ENCODE measurements at places on chromosomes 2 and 18.

- no peak overlapping the region for H3K4me3 ChIP-seq
- H3K4me1 ChIP-seq = no peaks in the 10 kb centered on the region
- H3K36me3 ChIP-seq = no peaks in the 10 kb centered on the region
- no peak overlapping the region for H3K27ac ChIP-seq
- H3K27me3 ChIP-seq = no peaks in the 10 kb centered on the region
These were observed 29.3 kb upstream of the CREG2 start for GRCh38 chr2:101416609-101417008.

GRCh38 chr18:79857082-79857671 lies 59.4 kb downstream of the KCNG2 start:
- peaks cover 2% of the 10 kb centered on the region for H3K4me1 ChIP-seq
- no peaks in the 10 kb centered on the region for H3K36me3 ChIP-seq
- peaks cover 10% of the 10 kb centered on the region for H3K27me3 ChIP-seq
- H3K4me3 ChIP-seq = no peak overlapping the region
- no peak overlapping the region for H3K27ac ChIP-seq

DNA sequence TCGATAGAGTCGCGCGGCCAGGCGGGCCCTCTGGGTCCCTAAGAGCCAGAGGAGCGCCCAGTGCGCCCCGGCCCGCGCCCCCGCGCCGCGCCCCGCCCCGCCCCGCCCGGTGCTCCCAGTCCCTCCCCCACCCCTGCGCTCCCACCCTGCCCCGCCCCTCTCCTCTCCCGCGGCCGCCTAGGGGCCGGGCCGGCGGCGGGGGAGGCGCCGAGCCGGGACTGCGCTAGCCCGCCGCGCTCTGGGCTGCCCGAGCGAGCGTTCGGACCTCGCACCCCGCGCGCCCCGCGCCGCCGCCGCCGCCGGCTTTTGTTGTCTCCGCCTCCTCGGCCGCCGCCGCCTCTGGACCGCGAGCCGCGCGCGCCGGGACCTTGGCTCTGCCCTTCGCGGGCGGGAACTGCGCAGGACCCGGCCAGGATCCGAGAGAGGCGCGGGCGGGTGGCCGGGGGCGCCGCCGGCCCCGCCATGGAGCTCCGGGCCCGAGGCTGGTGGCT lies at the start of gene GPC1:
Gene GPC1 (plus strand): TSS at position 207 of the 491 bp plus-strand sequence. CDS start 256 bp downstream, at position 463.
- H3K27ac ChIP-seq = peak within 1 kb of the TSS; percentile 87
- DNase-seq = peak; percentile 56
- H3K27me3 ChIP-seq = no peaks in the 10 kb centered on the region
- H3K36me3 ChIP-seq = no peaks in the 10 kb centered on the region
- H3K4me1 ChIP-seq = peaks cover 36% of the 10 kb centered on the region

DNA sequence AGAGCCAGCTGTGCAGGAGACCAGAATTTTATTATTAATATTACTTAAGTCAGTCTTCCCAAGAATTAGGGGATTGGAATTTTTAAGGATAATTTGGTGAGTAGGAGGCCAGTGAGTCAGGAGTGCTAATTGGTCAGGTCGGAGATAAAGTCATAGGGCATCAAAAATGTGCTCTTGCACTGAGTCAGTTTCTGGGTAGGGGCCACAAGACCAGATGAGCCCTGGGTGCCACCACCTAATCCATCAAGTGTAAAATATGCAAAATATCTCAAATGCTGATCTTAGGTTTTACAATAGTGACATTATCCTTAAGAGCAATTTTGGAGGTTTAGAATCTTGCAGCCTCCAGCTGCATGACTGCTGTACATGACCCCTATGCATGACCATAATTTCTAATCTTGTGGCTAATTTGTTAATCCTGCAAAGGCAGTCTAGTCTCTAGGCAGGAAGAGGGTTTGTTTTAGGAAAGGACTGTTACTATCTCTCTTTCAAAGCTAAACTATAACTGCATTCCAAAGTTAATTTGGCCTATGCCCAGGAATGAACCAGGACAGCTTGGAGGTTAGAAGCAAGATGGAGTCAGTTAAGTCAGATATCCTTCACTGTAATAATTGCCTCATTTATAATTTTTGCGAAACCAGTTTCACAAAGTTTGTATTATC lies 215.9 kb downstream of the RNF152 start:
- H3K4me1 ChIP-seq = no peaks in the 10 kb centered on the region
- H3K27ac ChIP-seq = no peak overlapping the region
- no peak overlapping the region for H3K4me3 ChIP-seq
- DNase-seq = peak; percentile 21

DNA sequence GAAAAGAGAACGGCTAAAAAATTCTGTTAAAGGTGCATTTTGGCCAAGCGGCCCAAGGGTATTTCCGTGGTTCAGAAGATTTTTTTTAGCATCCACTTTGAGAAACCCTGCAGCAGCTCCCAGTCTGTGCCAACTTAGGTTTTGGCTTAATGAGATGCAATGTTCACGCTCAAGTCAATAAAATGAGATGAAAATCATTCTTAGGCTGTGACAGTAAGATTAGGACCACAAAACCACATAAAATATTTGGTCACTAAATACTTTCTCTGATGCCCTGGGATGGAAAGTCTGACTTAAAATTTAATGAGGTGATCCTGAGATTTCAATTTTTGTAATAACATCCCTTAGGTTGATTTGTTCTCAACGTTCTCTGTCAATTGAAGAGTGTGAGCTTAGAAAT lies 74.2 kb upstream of the FHL2 start:
- peaks cover 9% of the 10 kb centered on the region for H3K27me3 ChIP-seq
- H3K27ac ChIP-seq = no peak overlapping the region
- H3K4me1 ChIP-seq = peaks cover 3% of the 10 kb centered on the region
- H3K36me3 ChIP-seq = no peaks in the 10 kb centered on the region
- no peak overlapping the region for H3K4me3 ChIP-seq

DNA sequence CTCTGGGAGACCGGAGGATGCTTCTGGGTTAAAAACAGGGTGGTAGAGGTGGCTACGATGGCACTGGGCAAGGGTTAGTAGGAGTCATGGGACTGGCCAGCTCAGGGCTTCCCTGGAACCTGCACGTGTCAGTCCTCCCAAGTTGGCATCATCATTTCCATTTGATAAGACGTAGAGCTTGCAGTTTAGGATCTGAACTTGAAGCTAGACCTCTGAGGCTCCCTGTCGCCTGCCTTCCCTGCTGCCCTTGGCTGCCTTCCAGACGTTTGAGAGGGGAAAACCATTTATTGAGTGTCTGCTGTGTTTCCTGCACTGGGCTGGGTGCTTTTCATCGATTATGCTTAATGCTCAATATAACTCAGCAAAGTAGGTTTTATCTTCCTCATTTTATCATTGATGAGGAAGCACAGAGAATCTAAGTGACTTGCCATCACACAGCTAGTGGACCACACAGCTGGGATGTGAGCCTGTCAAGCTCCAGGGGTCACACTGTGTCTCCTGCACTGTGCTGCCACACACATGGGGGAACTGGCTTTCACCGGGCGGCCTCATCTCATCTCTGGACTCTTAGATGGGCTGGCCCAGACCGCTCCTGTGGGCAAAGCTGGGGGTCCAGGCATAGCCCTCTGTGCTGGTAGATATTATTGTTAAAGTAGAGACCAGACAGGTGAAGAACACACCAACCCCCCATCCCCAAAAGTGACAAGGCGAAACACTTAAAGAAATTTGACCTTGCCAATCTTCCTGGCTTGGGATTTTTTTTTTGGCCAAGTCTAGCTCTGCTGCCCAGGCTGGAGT lies 7.8 kb downstream of the NT5DC4 start:
- no peaks in the 10 kb centered on the region for H3K36me3 ChIP-seq
- H3K4me1 ChIP-seq = peaks cover 5% of the 10 kb centered on the region
- DNase-seq = no peak
- no peak overlapping the region for H3K27ac ChIP-seq
- H3K4me3 ChIP-seq = no peak overlapping the region
- H3K27me3 ChIP-seq = peaks cover 4% of the 10 kb centered on the region

GRCh38 chr2:239339726-239340601 lies 60.9 kb downstream of the HDAC4 start:
- no peak for DNase-seq
- H3K36me3 ChIP-seq = no peaks in the 10 kb centered on the region
- no peaks in the 10 kb centered on the region for H3K27me3 ChIP-seq

GRCh38 chr2:5617358-5617757 lies 74.8 kb upstream of the SOX11 start:
- no peak overlapping the region for H3K27ac ChIP-seq
- no peaks in the 10 kb centered on the region for H3K36me3 ChIP-seq
- H3K27me3 ChIP-seq = no peaks in the 10 kb centered on the region
- H3K4me1 ChIP-seq = no peaks in the 10 kb centered on the region
- no peak overlapping the region for H3K4me3 ChIP-seq
- no peak for DNase-seq

GRCh38 chr2:1709335-1709605 lies 35.0 kb downstream of the PXDN start:
- H3K4me1 ChIP-seq = peaks cover 20% of the 10 kb centered on the region
- no peak overlapping the region for H3K4me3 ChIP-seq
- no peaks in the 10 kb centered on the region for H3K27me3 ChIP-seq
- no peak overlapping the region for H3K27ac ChIP-seq

- H3K36me3 ChIP-seq = peaks cover 6% of the 10 kb centered on the region
- no peak overlapping the region for H3K4me3 ChIP-seq
- peak; percentile 90 for DNase-seq
- no peaks in the 10 kb centered on the region for H3K27me3 ChIP-seq
- no peaks in the 10 kb centered on the region for H3K4me1 ChIP-seq
- H3K27ac ChIP-seq = no peak overlapping the region
These were observed 81.5 kb upstream of the STON1 start for GRCh38 chr2:48448274-48449061.

DNA sequence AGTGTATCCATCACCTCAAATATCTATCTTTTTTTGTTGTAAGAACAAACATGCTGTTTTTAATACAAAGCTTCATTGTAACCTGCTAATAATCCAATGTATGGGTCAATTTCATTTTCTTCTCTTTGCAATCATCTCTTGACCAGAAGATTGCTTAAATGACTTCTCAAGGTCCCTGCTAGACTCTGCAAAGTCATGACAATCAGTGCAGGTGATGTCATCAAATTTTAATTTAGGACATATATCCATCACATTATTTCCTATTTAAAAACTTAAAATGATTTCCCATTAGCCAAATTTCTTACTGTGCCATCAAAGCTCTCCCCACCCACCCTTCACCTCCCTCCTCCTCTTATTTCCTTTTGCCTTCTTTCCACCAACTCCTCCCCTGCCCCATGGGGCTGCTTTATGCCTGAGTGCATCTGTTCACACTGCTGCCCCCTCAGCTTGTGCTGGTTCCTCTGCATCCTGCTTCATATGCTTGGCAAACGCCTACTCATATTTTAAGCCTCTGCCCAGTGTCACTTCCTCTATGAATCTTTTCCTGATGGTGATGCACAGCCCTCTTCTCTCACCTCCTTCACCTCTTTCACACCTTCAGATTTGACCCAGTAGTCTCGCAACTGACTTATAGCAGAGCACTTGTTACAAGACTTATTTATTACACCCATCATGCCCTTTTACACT lies 20.3 kb downstream of the PLEK start:
- no peaks in the 10 kb centered on the region for H3K4me1 ChIP-seq
- H3K4me3 ChIP-seq = no peak overlapping the region
- H3K27ac ChIP-seq = no peak overlapping the region
- peaks cover 17% of the 10 kb centered on the region for H3K27me3 ChIP-seq
- no peak for DNase-seq

- H3K27ac ChIP-seq = no peak overlapping the region
- H3K4me3 ChIP-seq = peak overlapping the region; percentile 70
- no peaks in the 10 kb centered on the region for H3K27me3 ChIP-seq
- DNase-seq = peak; percentile 30
- peaks cover 19% of the 10 kb centered on the region for H3K4me1 ChIP-seq
- no peaks in the 10 kb centered on the region for H3K36me3 ChIP-seq
These were observed 77.7 kb upstream of the SMAD2 start for GRCh38 chr18:48007955-48008701.

DNA sequence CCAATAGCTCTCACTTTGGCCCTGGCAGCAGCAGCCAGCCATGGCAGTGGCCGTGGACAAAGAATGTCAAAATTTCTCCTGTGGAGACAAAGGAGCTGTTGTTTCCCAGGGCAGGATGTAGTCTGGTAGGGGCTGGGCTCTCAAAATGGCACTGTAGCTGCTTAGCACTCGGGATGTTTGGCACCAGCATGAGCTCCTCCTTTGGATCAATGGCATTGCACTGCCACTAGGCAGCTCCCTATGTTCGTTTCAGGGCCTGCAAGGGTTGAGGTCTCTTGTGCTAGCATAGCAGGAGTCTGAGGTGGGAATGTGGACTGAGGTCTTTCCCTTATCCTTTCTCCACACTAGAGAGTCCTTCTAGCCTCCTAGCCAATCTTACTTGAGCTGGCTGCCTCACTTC lies 948.8 kb upstream of the FAM98A start:
- H3K36me3 ChIP-seq = no peaks in the 10 kb centered on the region
- H3K27ac ChIP-seq = no peak overlapping the region
- no peak for DNase-seq

- no peak overlapping the region for H3K27ac ChIP-seq
- H3K27me3 ChIP-seq = no peaks in the 10 kb centered on the region
- no peaks in the 10 kb centered on the region for H3K4me1 ChIP-seq
These were observed 390.4 kb downstream of the TSN start for GRCh38 chr2:122145856-122146255.

DNA sequence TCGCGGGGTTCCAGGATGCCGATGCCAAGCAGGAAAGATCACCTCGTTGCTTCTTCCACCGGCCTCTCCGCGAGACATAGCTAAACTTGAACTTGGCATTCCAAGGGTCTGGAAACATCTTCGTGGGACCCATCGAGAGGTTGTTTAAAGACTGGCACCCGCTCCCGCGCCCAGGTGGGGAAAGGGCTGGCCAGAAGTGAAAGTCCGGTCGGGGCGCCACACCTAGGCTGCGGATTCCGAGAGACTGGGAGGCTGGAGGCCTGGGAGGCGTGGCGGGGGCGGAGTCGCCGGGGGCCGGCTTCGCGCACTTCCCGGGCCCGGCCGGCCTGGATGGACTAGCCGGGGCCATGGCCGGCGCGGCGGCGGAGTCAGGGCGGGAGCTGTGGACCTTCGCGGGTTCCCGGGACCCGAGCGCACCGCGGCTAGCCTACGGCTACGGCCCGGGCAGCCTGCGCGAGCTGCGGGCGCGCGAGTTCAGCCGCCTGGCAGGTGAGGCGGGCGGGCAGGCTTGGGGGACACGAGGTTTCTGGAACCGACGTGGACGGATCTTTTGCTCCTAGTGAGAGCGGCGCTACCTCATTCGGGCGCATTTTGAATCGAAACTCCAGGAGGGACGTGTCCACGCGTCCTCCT lies at the start of gene MOCOS:
Gene MOCOS (plus strand): TSS at position 305 of the 633 bp plus-strand sequence. CDS start 43 bp downstream, at position 348.
- no peaks in the 10 kb centered on the region for H3K36me3 ChIP-seq
- peaks cover 9% of the 10 kb centered on the region for H3K4me1 ChIP-seq

- DNase-seq = peak; percentile 90
- peak overlapping the region; percentile 79 for H3K27ac ChIP-seq
These were observed 128.1 kb downstream of the BIRC6 start for GRCh38 chr2:32484937-32485336.

DNA sequence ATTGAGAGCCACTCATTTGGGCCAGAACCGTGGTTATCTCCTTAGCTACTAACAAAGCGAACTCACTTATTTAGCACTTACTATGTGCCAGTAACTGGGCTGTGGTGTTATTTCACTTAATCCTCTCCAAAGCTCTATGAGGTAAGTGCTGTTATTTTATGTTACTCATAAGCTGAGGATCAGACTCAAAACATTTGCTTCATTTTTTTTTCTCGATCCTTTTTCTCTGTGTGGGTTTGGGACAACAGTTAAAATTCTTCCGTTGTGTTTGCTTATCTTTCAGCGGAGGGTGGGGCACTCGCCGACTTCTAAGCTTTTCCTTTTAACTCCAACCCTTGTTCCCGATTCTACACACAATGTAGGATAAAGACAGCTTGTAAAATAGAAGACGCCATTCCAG lies 52.8 kb downstream of the TMEM178A start:
- peaks cover 10% of the 10 kb centered on the region for H3K4me1 ChIP-seq
- H3K36me3 ChIP-seq = no peaks in the 10 kb centered on the region
- H3K27ac ChIP-seq = peak overlapping the region; percentile 42
- no peak overlapping the region for H3K4me3 ChIP-seq
- DNase-seq = peak; percentile 67

GRCh38 chr18:79797518-79798345 lies at the start of gene KCNG2:
Gene KCNG2, plus strand, starts transcription at chr18:79797938. Its CDS starts 65,730 bp downstream, at chr18:79863668.
- H3K4me3 ChIP-seq = no peak within 1 kb of the TSS
- no peaks in the 10 kb centered on the region for H3K36me3 ChIP-seq
- DNase-seq = no peak
- H3K27ac ChIP-seq = no peak within 1 kb of the TSS
- H3K4me1 ChIP-seq = no peaks in the 10 kb centered on the region
- peaks cover 26% of the 10 kb centered on the region for H3K27me3 ChIP-seq

All from astrocyte (in vitro differentiated cells and primary cell).